ENCODE measurements at places on chromosomes 2 and 18.

- no peak for DNase-seq
These were observed 211.9 kb downstream of the RBM43 start for GRCh38 chr2:151049746-151050145.

- DNase-seq: no peak
These were observed 562.1 kb downstream of the TMX3 start for GRCh38 chr18:68152770-68153169.

DNA sequence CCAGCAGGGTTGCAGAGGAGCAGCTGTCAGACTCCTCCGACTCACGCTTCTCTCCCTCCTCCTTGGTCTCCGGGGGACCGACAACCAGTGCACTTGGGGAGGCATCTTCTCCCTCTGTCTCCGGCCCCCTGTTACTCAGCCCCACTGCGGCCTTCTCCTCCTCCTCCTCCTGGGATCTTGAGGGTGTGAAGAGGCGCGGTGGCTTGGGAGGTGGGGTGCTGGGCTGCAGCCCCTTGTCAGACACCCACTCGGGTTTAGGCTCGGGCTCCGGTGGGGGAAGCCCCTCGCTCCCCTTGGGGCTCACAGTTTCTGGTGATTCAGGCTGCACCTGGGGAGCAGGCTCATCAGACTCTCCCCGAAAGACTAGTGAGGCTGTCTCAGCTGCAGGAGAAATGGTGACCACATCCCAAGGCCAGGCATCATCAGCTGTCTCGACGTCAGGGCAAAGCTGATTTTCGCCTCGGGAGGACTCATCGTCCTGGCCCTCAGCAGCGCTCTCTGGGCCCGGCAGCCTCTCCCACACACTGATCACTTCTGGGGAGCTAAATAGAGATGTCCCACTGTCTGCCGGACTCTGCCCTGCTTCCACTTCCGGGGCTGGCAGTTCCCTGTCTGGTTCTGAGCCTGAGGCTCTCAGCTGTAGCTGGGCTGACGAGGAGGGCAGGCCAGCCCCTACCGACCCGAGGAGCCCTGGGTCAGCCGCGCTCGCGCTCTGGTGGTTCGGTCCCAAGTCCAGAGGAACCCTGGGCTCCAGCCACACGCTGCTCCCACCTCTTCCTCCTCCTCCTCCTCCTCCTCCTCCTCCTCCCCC lies 9.0 kb upstream of the SFXN5 start:
- DNase-seq: no peak

DNA sequence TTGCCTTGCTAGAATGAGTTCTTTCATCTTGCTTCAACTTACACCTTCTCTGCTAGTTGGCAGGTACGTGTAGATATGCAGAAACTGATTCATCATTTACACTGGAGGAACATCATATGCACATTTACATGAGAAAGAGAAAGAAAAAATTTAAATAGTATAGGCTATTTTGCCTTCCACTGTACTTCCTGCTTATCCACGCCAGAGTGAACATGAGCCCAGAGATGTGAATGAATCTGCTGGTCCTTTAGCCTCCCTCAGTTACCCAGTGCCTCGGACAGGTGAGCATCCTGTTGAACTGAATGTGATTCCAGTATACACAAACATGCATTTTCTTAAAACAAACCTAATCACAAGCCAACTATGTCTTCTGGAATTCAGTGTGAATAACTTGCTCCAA lies 83.6 kb downstream of the SESTD1 start:
- DNase-seq: no peak

DNA sequence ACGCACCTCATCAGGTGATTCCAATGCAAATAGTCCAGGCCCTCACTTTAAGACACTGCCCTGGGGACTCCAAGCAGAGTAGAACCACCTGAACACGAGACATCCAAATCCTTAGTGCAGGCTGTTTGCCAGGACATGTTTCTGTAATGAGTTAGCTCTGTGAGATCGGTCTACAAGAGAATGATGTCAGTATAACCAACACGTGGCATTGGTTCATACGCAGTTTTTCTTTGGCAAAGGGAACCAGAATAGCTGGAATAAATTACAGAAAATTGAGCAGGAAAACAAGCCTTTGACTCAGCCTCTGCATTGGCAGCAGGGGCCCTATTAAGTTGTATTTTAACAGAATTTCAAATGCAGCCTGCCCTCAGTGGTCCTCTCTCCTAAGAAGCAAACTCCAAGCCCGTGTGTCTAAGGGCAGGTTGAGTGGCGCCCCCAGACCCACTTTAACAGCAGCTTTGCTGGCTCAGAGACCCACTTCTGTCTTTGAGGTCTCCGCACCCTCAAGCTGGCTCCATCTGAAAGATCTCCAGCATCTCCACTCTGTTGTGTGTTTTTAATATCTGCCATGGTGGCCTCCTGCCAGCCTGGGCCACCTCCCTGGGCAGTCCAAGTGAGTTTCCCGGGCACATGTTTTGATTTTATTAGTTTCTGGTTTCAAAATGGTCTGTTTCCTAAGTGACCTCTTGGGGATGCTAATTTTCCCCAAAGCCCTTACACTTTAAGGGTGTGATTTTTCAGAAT lies 61.3 kb downstream of the ALPK2 start:
- DNase-seq: no peak
